ENCODE measurements at places on chromosomes 5 and 9. TPM values are rescaled to one million over a fixed set of nuclear protein-coding genes. Genes with fewer than 3 reads are reported as not detected.

DNA sequence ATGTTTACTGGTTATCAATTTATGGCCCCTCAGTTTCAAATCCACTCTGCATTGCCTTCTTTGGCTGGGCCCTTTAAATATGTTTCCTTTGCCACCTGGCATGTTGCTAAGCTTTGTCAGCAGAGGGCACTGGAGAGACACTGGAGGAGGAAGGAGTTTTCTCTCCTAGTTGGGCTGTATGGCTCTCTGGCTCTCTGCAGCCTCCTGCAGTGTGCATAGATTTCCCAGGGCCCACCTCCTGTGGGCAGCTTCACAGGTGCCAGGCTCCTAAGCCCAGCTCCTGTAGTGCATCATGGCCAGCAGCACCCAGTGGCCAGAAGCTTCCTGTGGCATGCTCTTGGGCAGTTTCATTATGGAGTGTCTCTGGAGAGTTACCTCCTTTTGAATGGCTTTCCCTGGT is 23.3 kb downstream of the CAVIN4 start:
- DNase-seq = peak; percentile 89

DNA sequence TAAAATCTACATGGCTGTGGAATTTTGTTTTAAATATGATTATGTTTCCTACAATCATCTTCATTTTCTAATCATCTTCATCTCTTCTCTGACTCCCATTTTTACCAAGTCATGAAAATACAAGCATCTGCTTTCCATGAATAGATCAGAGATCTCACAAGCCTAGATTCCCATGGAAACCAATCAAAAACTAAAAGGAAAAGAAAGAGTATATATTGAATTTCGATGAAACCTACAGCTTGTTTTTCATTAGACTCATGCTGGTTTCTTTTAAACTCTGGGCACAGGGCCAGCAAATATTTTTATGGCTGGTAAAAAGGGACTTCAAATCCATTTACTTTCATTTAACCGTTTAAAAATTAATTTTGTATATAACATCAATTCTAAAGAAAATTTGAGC is 51.2 kb downstream of the INVS start:
- no peak for DNase-seq

GRCh38 chr5:56168066-56168478 is 65.1 kb downstream of the ANKRD55 start:
- no peak for DNase-seq

The OSMR gene
- total RNA-seq = 4.0 TPM
